ENCODE measurements at places on chromosomes 7 and 10.

DNA sequence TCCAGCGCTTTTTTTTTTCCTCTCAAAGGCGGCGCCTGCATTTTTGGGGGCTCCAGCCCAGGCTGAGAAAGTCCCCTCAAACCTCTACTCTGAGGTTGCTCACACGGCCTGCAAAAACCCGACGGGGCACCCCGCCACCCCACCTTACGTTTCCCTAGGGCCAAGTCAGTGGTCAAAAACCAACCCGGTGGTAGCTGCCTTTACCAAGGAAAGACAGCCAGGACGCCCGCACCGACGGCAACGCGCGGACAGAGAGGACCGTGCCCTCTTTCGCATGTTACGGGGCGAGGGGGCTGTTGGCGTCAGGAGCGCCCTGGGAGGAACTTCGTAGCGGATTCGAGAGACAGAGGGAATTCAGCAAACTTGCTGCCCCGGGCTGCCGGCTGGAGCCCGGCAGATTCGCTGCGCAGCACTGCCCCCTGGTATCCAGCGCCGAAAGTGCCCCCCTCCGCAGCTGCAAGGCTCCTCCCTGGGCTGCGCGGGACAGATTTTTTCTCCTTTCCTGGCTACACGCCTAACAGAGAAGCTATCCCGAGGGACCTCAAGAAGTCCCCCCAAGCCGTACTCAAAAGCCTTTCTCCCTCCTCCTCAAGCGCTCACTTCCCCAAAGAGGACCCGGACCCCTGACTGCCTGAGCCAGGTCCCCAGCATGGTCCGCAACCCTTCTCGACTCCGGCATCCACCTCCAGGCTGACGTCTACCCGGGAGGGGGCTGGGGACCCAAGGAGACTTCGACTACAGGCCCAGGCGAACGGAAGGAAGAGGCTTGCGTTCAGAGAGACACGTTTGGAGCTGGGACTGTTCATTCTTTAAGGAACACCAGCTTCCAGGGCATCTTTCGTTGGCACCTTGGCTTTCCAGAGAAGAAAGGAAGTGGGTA, 27.7 kb upstream of the VAX1 start:
- DNase-seq, result no peak

DNA sequence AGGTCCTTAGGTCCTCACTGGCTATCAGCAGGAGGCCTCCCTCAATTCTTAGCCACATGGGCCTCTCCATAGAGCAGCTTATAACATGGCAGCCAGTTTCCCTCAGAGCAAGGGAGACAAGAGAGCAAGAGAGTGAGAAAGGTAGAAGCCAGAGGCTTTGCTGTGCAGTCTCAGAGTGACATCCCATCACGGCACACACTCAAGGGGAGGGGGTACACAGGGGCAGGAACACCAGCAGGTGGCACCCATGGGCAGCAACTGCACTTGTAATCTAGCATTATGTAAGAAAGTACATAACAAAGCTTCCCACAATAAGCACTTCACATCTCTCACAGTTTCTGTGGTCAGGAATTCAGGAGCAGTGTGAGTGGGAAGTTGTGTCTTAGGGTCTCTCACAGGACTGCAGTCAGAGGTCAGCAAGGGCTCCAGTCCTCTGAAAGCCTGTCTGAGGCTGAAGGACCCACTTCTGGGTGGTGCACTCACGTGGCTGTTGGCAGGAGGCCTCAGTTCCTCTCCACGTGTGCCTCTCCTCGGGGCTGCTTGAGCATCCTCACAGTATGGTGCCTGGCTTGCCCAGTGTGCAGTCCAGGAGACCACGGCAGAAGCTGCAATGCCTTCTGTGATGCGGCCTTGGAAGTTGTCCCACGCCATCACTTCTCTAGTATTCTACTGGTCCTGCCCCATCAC, 159.4 kb downstream of the OAT start:
- no peak for DNase-seq

GRCh38 chr7:2151801-2152612, 80.7 kb downstream of the MAD1L1 start:
- DNase-seq, result no peak

- no peak for DNase-seq
Measured at GRCh38 chr7:101739775-101740398, 77.5 kb upstream of the CUX1 start.

- no peak for DNase-seq
Measured at GRCh38 chr10:8158193-8159071, 103.9 kb downstream of the GATA3 start.

GRCh38 chr7:106617860-106618259, 43.1 kb downstream of the CCDC71L start:
- no peak for DNase-seq

- DNase-seq, result no peak
Measured at GRCh38 chr10:8616166-8616565, 561.7 kb downstream of the GATA3 start.

- no peak for DNase-seq
Measured at GRCh38 chr7:159013825-159014289, 130.8 kb downstream of the VIPR2 start.

- DNase-seq, result no peak
Measured at GRCh38 chr7:37208528-37208927, 240.1 kb downstream of the ELMO1 start.

DNA sequence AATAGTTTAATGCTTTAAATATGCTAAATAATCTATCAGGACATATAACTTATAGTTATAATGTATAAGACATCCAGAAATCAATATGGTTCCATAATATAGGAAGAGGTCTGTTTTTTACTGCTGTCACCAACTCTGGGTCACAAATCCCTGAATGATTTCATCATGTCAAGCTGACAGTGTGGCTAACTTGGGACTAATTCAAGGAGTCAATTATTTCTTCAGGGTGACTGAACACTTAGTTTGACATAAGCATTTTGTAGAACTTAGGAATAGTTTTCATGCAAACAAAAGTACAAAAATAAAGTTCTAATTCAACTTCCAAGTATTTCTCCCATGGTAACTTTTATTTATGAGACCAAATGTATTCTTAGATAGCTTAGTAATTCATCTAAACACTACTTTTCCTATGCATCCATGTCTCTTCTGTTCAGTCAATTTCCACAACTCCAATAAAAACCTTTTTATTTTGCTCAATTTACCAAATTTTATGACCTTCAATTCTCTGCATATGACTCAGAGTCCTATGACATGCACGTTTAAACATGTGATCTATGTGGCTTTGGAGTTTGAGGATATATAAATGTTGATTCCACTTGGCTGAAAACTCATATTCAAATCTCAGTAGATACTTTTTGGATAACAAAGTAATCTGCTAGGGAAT, 40.3 kb upstream of the GNAT3 start:
- DNase-seq, result no peak

DNA sequence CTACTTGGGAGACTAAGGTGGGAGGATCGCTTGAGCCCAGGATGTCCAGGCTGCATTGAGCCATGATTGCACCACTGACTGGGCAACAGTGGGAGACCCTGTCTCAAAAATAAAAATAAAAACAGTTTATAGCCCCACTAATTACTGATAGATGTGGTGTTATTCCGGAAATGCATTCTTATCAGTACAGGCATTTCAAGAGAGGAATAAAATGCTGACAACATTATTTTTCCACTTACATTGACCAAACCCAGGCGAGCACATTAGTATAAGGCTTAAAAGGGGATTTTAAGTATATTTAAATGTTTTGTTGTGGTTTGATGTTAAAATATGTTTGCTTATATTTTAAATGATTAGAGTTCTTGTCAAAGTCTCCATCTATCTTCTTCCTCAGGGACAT, 359.5 kb downstream of the PLXDC2 start:
- no peak for DNase-seq

- no peak for DNase-seq
Measured at GRCh38 chr7:106127984-106128780, 16.1 kb upstream of the SYPL1 start.

- no peak for DNase-seq
Measured at GRCh38 chr10:51168086-51168815, 94.0 kb downstream of the PRKG1 start.

DNA sequence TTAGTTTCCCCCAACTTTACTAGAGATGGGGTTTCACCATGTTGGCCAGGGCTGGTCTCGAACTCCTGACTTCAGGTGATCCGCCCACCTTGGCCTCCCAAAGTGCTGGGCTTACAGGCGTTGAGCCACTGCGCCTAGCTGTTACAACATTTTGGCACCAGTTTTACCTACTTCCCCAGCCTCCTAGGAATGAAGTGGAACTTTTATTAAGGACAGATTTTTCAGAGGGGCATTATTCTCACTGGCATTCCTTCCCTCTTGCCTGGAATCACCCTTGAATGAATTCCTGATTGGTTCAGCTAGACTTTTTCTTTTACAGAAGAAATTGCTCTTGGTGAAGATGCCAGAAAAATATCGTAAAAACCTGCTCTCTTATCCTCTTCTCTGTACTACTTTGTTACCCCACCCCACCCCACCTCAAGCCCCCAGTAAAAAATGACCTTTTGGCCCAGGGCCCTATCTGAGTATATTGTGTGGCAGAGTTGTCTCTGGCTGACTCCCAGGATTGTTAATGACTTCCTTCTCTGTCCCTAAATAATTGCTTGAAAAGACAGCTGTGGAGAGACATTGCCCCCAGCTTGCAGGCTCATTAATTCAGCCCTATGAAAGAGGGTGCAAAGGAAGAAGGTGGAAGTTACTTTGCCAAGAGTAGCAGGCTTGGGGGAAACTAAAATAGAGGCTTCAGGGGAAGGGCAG, 189.6 kb downstream of the AUTS2 start:
- DNase-seq, result no peak

DNA sequence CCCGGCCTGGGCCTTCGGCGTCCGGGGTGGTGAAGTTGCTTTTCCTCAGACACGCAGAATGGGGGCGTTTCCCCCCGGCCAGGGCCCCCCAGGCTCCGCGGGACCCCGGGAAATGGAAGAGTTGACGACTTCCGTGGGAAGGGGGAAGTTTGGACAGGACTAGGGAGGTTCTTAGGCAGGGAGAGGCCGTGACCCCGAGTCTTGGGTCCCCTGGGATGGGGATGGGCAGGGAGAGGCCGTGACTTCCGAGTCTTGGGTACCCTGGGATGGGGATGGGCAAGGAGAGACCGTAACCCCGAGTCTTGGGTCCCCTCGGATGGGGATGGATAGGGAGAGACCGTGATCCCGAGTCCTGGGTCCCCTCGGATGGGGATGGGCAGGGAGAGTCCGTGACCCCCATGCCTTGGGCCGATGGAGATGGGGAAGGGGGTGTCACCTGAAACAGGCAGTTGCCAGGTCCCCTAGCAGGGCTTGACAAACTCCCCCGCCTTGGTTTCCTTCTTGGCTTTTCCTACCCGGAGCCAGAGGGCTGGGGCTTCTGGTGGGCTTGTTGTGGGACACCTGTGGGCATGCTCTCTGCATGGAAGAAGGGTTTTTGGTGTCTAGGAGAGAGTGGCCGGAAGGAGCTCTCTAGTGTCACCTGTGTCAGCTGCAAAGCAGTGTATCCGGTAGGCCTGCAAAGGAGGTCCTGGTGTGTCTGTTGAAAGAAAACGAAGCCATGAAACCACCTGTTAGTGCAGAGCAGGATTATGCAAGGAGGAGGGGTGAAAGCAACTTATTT, 1.1 kb downstream of the TRRAP start:
- no peak for DNase-seq

GRCh38 chr7:137847568-137848050, 835 bp upstream of the DGKI start:
- DNase-seq, result no peak

- DNase-seq, result no peak
Measured at GRCh38 chr10:118832241-118832651, 77.5 kb upstream of the CACUL1 start.

- no peak for DNase-seq
Measured at GRCh38 chr7:132998763-132999162, 83.1 kb downstream of the CHCHD3 start.

GRCh38 chr7:114979388-114979787, 57.5 kb downstream of the MDFIC start:
- DNase-seq, result no peak

DNA sequence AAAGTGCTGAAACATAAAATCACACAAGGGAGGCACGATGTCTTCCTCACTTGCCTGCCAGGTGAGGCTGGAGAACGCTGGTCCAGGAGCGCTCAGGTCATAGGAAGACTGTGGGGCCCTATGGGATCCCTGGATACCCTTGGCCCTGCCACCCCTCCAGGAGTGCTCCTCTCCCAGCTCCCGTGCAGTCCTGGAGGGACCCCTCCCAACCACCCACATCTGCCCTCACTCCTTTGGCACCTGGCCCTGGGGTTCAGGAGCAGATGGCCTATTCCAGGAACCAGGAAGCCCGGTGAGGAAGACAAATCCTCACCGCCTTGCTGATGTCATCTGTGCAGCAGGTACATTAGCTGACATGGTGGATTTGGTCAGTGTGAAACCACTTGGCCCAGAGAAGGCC, 3.7 kb upstream of the CXCL12 start:
- no peak for DNase-seq

DNA sequence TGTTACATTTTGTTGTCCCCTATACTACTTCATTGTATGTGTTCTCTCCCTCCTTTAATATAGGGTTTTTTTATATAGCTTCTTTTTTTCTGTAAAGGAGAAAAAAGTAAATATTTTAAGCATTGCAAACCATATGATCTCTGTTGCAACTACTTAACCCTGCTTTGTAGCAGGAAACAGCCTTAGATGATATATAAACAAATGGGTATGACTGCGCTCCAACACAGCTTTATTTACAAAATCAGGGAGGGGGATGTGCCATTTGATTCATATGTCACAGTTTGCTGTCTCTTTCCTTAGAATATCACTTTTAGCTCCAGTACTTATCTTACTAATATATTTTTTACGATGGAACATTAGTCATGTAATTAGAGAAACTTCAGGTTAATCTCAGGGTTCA, 155.2 kb upstream of the GNAI1 start:
- no peak for DNase-seq

GRCh38 chr10:49028639-49029038, 86.7 kb downstream of the VSTM4 start:
- DNase-seq, result no peak

DNA sequence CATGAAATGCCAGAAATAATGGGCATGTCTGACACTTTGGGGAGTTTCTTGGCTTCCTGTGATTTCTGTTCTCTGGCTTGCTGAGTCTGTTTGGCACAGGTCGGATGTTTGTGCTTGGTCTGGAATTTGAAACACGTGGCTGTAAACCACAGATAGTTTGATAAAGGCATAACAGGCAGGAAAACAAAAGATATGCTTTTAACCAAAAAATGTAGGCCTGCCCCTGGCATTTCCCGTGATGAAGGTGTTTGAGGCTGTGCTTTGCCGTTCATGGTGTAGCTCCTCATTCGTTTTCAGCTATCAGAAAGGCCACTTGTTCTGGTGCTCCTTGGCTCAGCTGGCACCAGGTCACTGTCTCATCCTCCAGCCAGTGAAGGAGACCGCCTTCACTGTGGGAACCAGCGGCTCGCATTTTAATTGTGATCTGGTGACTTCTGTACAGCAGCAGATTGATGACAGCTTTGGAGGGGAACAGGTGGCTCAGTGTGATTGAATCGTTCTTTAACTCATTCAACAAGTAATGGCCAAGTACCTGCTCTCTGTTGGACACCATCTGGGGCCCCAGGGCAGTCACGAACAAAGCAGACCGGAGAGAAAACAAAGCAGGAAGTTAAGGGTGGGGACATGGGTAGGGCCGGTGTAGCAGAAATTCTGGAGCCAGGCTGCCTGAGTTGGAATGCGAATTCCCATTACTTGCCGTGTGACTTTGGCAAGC, 111.5 kb downstream of the CCNY start:
- no peak for DNase-seq
